Esophagus muscularis mucosa (tissue), 4 donors: ENCODE measurements at places on chromosomes 3 and 15. TPM values are rescaled to one million over a fixed set of nuclear protein-coding genes. Genes with fewer than 3 reads are reported as not detected.

The DNASE1L3 gene
- total RNA-seq, result 2.9 TPM

The CNBP gene
- total RNA-seq, result 522 TPM

DNA sequence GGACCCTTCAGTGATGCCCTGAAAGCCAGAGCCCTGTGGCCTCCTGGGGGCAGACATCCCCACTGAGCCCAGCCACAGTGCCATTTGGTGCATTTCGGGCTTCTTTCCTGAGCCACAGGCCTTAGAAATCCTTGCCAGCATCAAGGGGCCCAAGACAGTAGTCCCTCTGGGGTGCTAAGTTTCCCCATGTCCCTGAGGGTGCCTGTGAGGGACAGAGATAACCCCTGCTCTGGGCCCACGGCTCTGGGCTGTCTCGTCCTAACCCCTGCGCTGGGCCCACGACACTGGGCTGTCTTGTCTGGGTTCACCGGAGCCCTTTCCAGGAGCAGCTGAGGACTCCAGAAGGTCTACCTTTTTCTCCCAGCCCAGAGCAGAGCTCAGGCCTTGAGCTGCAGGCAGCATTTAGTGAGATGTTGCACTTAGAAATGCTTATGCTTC is 45.1 kb upstream of the FGD5 start:
- DNase-seq, result peak; percentile 64

DNA sequence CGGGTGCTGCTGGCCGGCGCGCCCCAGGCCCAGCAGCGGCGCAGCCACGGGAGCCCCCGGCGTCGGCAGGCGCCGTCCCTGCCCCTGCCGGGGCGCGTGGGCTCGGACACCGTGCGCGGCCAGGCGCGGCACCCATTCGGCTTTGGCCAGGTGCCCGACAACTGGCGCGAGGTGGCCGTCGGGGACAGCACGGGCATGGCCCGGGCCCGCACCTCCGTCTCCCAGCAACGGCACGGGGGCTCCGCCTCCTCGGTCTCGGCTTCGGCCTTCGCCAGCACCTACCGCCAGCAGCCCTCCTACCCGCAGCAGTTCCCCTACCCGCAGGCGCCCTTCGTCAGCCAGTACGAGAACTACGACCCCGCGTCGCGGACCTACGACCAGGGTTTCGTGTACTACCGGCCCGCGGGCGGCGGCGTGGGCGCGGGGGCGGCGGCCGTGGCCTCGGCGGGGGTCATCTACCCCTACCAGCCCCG is 777 bp downstream of the LOXL1 start:
- DNase-seq, result no peak

DNA sequence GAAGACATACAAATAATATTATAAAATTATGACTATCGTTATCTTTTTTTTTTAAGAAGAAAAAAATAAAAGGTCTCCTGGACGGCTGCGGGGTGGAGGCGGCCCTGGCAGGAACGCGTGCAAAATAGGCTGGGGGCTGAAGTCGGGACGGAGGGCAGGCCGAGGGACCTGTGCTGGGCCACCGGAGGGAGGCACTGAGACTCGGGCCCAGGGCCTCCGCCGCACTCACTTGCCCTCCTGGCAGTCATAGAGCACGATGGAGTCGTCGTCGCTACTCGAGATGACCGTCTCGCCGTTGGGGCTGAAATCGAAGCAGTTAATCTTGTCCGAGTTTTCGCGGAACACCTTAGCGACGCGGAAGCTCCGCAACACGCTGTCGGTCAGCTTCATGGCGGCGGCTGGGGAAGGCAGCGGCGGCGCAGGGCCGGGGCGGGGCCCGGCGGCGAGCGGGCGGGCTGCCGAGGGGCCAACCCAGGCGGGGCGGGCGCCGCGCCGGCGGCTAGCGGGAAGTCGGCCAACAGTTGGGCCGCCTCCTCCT is 408 bp downstream of the WDR82 start:
- DNase-seq, result peak; percentile 93

DNA sequence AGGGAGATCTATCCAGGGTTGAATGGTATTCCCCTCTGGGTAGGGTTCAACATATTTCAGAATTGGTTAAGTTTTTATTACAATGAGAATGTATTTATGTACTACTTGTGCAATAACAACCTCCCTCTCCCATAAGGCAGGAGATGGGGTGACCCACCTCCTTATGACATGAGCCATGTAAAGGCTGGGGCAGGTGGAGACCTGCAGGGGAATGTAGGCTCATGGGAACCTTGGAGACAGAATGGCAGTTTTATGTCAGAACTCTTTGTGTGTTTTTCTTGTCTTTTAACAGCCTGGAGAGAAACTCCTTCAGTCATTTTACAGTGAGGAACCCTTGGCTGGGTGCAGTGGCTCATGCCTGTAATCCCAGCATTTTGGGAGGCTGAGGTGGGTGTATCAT is 24.6 kb upstream of the INSYN1 start:
- DNase-seq, result no peak

- no peak for DNase-seq
Observed at GRCh38 chr3:125611908-125612307, 16.6 kb upstream of the OSBPL11 start.
